ENCODE measurements at places on chromosomes 7 and 10.
A peak's percentile ranks its signal among the peaks of the same experiment; 100 is the strongest.

GRCh38 chr7:100722480-100723212 is 2.4 kb downstream of the EPO start:
- DNase-seq, result no peak

DNA sequence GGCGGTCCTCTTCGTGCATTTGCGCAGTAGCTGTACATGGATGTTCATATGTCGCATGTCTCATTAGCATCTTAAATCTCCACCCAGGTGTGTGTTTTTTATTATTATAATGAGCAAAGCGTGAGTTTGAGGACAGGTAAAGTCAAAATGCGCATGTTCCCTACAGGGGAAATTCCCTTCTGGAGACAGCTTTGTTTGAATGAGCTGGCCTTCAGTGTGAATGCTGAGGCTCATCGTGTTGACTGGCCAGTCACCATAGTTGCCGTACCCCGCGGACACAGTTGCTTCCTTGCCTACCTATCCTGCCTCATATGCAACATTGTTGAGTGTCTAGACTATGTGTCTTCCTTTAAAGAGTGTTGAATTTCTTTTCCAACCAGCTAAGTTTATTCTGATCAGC is 13.6 kb downstream of the LYZL1 start:
- DNase-seq, result no peak

- no peak for DNase-seq
Observed at GRCh38 chr10:100318207-100318606, 11.8 kb downstream of the PKD2L1 start.

GRCh38 chr7:24334012-24334411 is 50.0 kb downstream of the NPY start:
- DNase-seq, result no peak

DNA sequence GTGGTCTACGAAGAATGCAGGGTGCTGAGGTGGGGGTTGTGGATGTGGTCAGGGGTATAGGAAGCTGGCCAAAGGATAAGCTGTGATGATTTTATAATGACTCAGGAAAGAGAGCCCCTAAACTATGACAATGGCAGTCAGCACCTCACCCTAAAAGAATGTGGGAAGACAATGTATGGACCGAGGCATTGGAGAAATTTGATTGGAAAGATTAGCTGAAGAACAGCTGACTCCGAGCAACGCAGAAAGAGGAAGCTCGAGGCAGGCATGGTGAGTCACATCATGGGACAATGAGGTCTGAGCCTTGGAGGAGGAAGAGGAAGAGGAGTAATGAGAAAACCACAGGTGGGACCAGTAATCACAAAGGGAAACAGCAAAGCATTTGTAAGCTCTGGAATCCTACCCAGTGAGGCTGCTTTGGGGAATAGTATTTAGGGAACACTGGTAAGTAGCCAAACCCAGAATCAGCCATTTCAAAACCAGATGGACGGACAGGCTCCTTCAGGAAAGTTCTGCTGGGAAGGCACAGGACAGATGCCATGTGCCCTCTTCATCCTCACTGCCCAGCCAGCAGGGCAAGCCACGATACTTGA is 295.4 kb downstream of the PRPF18 start:
- DNase-seq, result peak; percentile 99

- DNase-seq, result peak; percentile 40
Observed at GRCh38 chr10:101709359-101710058, 14.5 kb upstream of the FBXW4 start.

GRCh38 chr7:92881091-92881485 is 44.7 kb upstream of the CDK6 start:
- DNase-seq, result no peak

- no peak for DNase-seq
Observed at GRCh38 chr7:120180221-120180620, 92.8 kb upstream of the KCND2 start.

DNA sequence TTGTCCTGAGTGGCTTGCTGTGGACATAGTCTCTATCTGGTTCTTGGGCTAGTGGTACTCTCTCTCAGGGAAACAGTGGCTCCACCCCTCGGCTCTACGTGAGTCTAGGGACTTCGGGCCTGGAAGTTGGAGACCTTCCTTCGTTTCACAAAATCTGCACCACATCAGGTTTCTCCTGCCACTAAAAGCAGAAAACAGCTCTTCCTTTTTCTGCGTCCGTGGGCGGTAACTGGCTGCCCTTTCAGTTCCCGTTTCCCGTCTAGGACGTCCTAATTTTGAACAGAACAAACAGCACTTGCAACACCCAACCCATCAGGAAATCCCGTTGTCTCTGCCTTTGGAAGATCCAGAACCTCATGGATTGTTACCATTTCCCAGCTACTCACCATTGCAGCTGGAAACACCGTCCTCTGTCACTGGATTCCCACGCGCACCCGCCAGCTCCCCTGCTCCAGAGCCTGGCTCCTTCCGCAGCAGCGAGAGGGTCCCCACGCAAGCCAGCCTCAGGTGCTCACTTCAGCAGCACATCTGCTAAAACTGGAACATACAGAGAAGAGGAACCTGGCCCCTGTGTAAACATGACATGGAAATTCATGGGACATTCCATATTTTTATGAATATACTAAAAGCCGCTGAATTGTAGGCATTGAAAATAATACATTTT is 311.4 kb upstream of the AKR1E2 start:
- no peak for DNase-seq

DNA sequence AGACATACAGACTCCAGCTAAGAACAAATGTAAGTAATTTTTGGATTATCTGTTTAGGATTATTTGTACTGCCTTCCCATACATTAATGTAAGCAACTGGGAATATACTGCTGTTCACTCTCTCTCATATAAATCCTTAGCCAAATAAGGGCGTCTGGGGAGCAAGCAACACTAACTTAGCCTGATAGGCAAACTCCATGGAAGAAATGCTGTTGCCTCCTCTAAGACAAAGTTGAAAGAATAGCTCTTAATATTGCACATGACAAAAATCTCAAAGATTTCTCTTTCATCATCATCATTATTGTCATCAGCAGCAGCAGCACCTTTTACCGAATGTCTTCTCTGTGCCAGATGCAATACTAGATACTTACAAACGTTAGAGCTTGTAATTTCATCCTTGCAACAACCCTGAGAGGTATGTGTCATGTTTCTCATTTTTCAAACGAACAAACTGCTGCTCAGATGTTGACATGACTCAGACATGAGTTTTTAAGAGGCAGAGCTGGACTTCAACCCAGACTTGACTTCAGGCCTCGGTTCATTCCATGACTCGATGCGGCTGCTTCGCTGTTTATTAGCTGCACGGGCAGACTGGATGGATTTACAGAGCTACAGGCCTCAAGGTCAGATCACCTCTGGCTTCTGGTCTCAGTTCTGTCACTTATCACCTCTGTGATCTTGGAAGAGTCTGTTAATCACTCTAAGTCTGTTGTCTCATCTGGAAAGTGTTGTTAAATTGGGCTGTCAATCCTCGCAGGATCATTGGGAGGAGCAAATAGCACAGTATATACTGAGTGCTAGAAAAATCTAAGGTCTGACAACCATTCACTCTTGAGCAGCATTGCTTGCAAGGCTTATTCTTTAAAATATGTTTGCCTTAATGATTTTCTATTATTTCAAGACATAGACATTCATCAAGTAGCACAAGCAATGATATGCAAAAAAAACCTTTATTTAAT is 126.3 kb upstream of the CELF2 start:
- peak; percentile 80 for DNase-seq

- no peak for DNase-seq
Observed at GRCh38 chr10:7301006-7301778, 109.6 kb downstream of the SFMBT2 start.

- no peak for DNase-seq
Observed at GRCh38 chr10:129123428-129123827, 343.6 kb upstream of the MGMT start.

DNA sequence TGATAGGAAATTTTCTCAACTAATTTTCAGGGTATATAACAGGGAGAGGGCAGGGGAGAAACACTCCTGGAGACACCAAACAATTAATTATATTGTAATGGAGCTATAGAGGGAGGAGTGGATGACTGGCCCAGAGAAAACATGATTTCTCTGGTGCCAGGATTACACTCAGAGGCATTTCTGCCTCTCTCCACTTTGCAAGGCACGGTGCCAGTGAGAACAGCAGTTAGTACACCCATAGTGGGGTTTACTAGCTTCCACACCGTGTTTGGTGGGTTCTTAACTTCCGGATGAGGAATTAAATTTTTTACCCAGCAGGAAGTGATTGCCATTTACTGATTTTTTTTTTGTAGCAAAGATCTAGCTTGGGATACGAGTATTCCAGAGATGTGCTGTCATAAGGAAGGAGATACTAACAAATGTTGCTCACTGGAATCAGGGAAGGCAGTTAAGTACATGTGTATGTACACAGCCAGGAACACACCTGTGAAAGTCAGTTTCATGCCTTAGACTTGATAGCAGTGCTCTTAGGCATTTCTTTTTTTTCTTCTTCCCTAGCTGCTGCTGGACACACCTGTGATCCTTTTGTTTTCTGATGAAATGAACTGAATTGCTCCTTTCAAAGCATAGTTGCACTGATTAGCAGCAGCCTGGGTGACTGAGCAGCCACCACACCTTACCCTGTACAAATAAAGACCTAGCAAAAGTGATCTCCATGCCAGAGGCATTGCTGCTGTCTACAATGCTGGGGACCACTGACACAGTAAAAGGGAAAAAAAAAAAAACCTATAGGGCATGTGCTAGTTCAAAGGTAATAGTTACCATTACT is 58.1 kb downstream of the POLL start:
- no peak for DNase-seq

- no peak for DNase-seq
Observed at GRCh38 chr10:80829562-80829961, 291.9 kb downstream of the SH2D4B start.

- DNase-seq, result peak; percentile 57
Observed at GRCh38 chr10:90847436-90847835, 10.4 kb downstream of the HTR7 start.

DNA sequence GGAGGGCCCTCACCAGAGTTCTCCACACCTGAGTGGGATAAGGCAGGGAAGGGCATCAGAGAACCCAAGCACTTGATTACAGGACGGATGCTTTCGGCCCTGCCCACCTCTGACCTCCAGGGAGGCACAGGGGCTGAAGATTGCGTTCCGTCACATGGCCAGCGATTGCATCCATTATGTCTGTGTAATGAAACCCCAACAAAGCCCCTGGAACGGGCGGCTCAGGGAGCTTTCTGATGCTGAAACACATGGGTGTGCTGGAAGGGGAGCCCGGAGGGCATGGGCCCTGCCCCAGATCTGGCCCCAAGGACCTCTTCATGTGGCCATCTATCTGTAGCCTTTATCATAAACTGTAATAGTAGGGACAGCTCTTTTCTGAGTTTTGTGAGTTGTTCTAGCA is 117.2 kb downstream of the PTPN20 start:
- no peak for DNase-seq

- no peak for DNase-seq
Observed at GRCh38 chr10:24930427-24930826, 22.0 kb downstream of the PRTFDC1 start.

- DNase-seq, result no peak
Observed at GRCh38 chr7:86969865-86970264, 89.6 kb downstream of the ELAPOR2 start.

GRCh38 chr7:1211611-1212010 is 21.1 kb upstream of the UNCX start:
- DNase-seq, result no peak

DNA sequence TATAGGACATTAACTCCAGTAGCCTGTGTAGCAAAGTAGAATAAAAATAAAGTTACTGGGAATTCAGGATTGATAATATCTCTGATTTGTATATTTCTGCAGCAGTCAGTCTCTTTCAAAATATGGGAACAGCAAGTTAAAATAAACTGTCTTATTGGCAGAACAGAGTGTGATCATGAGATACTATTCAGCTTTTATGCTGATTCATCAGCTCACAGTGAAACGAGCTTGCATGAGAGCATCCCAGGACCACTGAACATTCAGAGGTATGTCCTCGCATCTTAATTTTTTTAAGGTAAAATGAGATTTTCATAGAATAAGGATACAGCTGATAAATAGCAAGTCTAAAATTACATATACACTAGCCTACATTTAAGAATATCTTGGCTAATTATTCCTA is 282.5 kb upstream of the MYO3A start:
- DNase-seq, result no peak

GRCh38 chr7:70808876-70809275 is 323.1 kb upstream of the GALNT17 start:
- DNase-seq, result no peak

DNA sequence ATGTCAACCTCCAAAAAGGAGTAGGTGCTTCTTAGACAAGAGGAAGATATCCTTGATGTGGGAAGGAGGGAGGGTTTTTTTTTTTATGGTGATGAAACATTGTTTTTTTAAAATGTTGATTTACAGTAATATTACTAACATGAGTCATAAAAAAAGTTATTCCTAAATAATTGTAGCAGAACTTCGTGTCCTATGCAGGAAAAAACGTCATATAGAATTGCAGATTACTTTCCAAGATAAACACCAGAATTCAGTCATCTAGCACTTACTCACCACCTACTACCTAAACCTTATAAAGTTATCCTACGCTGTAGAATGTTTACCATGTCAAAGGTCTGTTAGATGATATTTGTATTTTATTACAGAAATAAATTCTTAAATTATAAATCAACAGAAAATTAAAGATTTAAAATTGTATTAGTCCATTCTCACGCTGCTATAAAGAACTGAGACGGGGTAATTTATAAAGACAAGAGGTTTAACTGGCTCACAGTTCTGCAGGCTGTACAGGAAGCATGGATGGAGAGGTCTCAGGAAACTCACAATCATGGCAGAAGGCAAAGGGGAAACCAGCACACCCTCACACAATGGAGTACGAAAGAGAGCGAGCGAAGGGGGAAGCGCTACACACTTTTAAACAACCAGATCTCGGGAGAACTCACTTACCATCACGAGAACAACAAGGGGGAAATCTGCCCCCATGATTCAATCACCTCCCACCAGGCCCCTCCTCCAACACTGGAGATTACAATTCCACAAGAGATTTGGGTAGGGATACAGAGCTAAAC is 105.2 kb upstream of the NEBL start:
- peak; percentile 60 for DNase-seq

GRCh38 chr10:73485320-73485719 is 10.5 kb downstream of the PPP3CB start:
- no peak for DNase-seq

DNA sequence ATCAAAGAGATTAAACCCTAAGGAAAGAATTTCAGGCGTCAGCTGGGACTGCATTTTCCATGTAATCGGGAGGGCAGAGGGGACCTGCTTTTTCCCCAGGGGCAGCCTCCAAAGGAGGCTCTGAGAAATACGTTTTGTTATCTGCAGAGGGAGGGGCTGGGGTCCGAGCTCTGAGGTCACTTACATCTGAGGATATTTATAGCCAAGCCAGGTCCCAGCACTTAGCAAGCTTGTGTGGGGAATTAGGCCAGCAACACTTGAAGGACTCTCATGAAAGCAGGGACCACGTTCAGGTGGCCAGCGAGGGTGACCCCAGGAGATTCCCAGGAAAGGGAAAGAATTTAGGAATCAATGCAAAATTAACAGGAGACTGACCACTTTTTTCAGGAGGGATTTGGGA is 20.6 kb upstream of the GDI2 start:
- DNase-seq, result no peak

GRCh38 chr10:50395851-50396250 is 144.5 kb upstream of the ASAH2 start:
- no peak for DNase-seq

GRCh38 chr10:130935128-130935439 is 376.4 kb downstream of the TCERG1L start:
- DNase-seq, result no peak

- DNase-seq, result no peak
Observed at GRCh38 chr10:117783698-117784395, 241.3 kb downstream of the EMX2 start.

Data from fibroblast of lung (primary cell).